Urothelium cell line (cell line): ENCODE measurements at places on chromosomes 2 and 18.

DNA sequence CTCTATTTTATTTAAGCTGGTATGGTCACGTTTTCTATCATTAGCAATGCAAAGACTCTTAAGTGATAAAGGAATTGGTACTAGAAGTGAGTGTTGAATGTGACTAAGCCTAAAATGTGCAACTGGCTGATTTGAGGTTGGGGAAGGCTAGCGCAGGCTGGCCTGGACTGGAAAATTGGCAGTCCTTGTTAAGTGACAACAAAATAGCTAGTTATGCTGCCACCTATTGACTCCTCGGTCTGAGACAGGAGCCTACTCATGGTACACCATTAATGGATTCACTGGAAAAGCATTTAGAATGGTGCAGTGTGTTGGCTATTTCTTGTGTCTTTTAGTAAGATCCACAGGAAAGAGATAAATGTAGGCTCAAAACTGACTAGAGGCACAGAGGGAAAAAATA, 5.7 kb upstream of the WIPF1 start:
- DNase-seq: no peak

GRCh38 chr2:180985771-180986395, 5.5 kb downstream of the UBE2E3 start:
- DNase-seq: no peak

DNA sequence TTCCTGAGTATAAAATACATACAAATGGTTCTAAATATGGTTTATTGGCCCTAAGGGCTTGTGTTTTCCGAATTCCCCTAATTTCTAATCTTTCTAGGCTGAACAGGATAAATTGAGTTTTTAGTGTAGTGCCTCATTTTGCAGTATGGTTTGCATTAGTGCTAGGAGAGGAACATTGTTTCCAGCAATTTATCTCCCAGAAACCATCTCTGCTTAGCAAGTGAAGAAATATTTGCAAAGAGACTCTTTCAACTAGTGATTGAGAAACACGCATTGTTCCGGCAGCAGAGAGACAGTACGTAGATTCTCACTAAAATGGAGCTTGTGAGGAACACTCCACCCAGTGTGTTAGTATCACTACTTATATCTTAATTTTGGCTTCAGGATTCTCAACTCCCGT, 177.8 kb upstream of the EPAS1 start:
- DNase-seq: no peak

GRCh38 chr2:238616681-238617080, 190.0 kb downstream of the ASB1 start:
- no peak for DNase-seq

GRCh38 chr2:46196871-46197462, 100.2 kb upstream of the EPAS1 start:
- no peak for DNase-seq

GRCh38 chr2:130355578-130356431, at the start of gene PTPN18:
PTPN18 (plus strand) TSS chr2:130356056; CDS start chr2:130356108, 52 bp downstream.
- DNase-seq: peak; percentile 95

DNA sequence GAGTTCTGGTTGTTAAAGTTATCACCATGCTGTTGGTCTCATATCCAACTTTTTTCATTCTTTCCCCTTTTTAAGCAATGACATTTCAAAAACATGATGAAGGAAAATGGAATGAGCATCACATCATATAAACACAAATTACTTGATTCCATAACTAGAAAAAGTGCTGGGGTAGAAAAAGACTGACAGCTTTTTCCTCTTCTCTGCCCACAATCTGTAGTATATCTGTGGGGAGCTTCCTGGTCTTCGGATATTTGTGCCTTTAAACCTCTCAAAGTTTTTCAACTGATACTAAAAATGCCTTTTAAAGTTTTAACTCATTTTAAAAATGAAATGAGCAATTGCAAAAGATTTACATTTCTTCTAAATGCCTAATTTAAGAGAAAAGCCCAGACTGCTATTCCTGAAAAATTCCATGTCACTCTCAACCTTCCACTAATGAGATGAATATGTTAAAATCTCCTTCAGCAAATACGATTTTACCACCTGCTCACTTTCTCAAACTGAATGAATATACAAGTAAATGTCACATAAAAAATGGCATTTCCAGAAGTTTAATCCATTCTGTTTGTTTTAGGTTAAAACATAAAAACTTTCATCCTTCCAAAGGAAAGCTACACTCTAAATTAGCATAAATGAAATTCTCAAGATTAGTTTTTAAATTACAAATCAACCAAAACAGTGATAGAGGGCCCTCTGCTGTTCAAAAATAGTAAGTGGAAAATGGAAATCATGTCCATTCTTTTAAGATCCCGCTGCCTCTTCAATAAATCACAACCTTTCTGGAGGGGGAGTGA, 2.1 kb downstream of the DNAH7 start:
- DNase-seq: peak; percentile 31

DNA sequence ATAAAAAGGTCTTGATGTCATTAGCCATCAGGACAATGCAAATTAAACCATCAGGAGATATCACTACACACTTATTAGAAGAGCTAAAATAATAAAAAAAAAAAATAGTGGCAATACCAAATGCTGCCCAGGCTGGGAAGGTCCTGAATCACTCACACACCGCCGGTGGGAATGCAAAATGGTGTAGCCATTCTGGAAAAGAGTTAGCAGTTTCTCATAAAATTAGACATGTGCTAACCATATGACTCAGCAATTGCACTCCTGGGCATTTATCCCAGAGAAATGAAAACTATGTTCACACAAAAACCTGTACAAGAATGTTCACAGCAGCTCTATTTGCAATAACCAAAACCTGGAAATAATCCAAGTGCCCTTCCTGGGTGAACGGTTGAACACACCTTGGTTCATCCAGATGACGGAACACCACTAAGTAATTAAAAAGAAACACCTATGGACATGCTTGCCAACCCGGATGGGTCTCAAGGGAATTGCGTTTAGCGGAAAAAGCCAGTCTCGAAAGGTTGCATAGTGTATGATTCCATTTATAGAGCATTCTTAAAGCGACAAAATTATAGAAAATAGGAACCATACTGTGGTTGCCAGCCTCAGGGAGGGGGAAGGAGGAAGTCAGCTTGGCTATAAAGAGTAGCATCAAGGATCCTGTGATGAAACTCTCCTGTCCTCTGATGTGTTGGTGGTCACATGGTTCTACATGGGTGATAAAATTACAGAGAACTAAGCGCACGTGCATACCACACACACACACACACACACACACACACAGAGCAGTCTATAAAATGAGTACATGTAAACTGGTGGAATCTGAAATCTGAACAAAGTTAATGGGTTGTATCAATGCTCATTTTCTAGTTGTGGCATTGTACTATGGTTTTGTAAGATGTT, 4.6 kb downstream of the MBP start:
- DNase-seq: peak; percentile 59

DNA sequence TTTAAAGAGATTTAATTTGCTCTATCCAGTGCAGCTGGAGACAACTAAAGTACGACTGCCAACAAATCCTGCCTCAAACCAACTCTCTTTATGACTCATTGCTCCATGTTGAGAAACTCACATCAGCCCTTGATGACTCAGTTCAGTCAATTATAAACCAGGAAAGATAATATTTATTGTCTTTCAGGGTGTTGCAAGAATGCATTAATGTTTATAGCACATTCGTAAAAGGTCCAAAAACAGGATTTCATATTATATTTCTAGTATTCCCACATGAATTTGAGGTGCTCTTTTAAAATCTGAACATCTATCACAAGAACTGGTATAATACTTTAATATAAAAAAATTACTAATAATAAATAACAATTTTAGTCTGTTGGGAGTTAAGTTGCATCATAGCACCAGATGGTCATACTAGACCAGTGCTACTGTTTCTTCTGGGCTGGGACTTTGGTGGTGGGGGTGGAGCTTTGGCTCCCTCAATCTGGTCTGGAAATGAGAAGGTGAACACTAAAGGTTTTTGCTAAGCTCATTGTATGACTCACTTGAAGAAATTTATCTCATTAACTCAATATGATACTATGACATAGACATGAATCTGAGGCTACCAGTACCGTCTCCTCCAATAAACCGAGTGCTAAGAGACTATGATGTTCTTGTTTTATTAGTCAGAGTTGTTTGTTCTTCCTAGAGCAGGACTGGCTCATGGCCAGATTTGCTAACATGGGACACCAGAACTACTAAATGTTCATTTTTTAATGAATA, 26.6 kb upstream of the MAP3K20 start:
- peak; percentile 79 for DNase-seq

GRCh38 chr2:43289331-43289730, 62.9 kb upstream of the ZFP36L2 start:
- no peak for DNase-seq

- peak; percentile 32 for DNase-seq
Measured at GRCh38 chr18:79962311-79962710, 2.1 kb upstream of the HSBP1L1 start.

GRCh38 chr18:10131460-10132395, 217.9 kb downstream of the VAPA start:
- DNase-seq: peak; percentile 43

DNA sequence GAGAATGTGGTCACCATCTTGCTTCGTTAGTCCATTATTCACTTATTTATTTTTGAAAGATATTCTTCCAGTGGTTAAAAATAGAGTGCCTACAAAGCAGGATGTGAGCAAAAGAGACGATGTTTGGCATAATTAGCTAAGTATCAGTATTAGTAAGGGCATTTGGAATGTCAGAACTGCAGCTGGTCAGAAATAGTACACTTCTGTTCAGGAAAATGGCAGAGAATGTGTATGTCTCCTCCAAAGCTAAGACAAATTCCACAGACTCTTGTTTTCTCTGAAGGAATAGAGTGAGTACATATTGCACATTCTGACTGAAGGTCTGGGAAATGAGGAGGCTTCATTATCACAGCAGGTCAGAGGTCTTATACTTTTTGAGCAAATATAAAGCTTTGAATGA, 209.0 kb downstream of the L3MBTL4 start:
- DNase-seq: no peak

- no peak for DNase-seq
Measured at GRCh38 chr18:11883153-11883552, 25.0 kb downstream of the MPPE1 start.

GRCh38 chr2:131022731-131023130, 70.5 kb downstream of the FAM168B start:
- DNase-seq: no peak

DNA sequence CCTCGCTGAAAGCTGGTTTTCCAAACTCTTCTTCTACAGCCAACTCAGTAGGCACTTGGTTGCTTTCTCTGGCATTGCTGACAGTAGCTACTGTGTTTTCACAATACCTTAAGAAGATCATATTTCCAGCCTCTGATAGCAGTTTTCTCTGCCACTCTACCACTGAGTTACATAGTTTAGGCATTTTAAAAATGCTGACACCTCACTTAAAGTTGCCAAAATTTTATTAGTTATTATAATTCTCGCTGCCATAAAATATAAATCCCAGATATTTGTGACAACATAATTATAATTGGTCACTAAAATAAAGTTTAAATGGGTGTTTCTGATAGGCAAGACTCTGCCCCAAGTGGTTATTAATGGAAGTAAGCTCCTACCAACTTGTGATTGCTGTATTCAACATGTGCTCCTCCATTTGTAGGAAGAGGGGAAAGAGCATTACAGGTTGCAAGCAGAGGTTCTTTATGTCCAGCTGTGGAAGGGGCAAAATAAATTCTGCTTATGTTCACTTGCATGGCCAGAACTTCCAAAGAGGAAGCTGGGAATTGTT, 1202.8 kb downstream of the CNTNAP5 start:
- DNase-seq: no peak

DNA sequence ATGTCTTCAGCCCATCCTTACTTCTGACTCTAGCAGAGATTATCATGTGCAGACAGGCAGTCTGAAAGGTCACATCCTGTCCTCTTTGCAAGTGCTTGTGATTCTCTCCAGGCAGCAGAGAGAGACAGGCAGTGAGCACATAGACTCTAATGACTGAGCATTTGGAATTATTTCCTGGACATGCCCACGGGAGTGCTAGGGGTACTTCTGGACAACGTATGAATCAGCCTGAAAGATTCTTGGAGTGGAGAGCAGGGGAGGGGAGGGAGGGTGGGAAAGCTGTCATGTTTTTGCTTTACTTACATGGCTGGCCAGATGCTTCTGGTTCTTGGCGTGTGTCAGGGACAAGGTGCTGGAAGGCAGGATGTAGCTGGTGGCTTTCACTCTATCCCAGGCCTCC, 150.6 kb downstream of the RIF1 start:
- DNase-seq: peak; percentile 40

DNA sequence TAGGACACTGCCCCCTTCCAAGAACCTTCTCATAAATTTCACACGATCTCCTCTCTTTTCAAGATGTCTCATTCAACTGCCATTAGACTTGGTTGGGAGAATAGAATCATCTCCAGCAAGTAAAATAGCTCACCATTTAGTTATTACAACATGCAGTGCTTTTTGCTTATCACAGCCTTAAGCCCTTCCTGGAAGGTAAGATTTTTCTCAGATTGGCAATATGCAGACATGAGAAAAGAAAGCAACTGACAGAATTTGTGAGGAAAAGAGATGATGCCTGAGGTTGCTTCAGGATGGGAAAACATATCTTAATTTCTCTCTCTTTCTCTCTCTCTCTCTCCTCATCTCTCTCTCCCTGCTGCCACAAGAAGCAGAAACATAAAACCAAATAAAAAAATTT, 855.1 kb upstream of the ACVR2A start:
- DNase-seq: no peak

DNA sequence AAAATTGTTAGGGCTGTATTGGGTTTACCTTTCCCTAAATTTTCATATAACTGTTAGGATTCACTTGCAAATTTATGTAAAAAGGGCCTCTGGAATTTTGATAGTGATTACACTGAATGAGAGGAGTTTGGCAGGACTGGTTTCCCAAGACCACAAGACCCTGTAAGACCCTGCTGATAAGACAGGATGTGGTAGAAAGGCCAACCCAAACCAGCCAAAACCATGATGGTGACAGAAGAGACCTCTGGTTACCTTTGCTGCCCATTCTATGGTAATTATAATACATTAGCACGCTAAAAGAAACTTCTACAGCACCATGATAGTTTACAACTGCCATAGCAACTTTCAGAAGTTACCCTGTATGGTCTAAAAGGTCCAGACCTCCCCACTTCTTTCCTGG, 8.3 kb upstream of the CASP10 start:
- DNase-seq: no peak

DNA sequence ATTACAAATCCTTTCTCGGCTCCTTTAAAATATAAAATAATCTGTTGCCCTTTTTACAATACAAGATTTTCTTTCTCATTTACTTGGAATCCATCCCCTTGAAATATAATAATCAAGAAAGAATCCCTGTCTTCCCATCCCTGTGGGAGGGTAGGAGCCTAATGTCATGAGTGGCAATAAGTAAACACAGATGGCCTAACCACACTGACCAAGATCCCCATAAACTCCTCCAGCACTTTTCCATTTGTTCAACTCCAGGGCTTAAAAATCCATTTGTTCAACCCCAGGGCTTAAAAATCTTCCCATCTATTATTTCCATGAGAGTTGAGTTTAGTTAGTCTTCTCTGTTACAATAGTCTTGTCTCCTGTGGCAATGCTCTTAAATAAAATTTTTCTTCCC, 297.6 kb downstream of the CDH7 start:
- DNase-seq: peak; percentile 8

GRCh38 chr18:55161916-55162315, 202.7 kb upstream of the CCDC68 start:
- DNase-seq: no peak

- no peak for DNase-seq
Measured at GRCh38 chr2:176584333-176584732, 315.1 kb downstream of the MTX2 start.
